Muscle of leg (tissue), 16 donors: ENCODE measurements at places on chromosomes 12 and 14. TPM values are rescaled to one million over a fixed set of nuclear protein-coding genes. Genes with fewer than 3 reads are reported as not detected.

GRCh38 chr12:114945351-114945750 is 261.4 kb upstream of the TBX3 start:
- no peaks in the 10 kb centered on the region for H3K27me3 ChIP-seq
- no peaks in the 10 kb centered on the region for H3K4me1 ChIP-seq
- no peak overlapping the region for H3K4me3 ChIP-seq
- no peaks in the 10 kb centered on the region for H3K36me3 ChIP-seq

DNA sequence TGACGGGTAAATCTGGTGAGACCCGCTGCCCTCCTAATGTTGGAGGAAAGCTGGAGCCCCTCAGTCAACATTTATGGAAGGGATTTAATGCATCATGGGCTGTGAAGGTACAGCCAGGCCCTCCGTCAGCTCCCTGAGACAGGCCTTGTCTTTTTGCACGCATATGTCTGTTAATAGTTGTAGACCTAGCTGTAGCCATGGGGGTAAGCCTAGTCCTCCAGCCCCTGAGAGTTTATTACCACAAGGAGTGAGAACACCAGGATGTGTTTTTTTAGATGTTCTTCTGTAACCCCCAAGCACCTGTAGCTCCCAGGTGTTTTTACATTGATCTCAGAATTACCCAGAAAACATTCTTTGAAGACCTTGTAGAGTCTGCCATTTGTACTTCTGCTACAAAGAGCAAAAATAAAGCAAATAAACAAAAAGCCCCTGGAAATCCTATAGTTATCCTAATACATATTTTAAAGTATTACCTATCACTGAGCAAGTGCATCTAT is 25.5 kb downstream of the ETV6 start:
- no peaks in the 10 kb centered on the region for H3K27me3 ChIP-seq
- no peak overlapping the region for H3K4me3 ChIP-seq
- H3K36me3 ChIP-seq, result no peaks in the 10 kb centered on the region
- no peak for DNase-seq
- H3K4me1 ChIP-seq, result peaks cover 13% of the 10 kb centered on the region
- peak overlapping the region; percentile 33 for H3K27ac ChIP-seq

DNA sequence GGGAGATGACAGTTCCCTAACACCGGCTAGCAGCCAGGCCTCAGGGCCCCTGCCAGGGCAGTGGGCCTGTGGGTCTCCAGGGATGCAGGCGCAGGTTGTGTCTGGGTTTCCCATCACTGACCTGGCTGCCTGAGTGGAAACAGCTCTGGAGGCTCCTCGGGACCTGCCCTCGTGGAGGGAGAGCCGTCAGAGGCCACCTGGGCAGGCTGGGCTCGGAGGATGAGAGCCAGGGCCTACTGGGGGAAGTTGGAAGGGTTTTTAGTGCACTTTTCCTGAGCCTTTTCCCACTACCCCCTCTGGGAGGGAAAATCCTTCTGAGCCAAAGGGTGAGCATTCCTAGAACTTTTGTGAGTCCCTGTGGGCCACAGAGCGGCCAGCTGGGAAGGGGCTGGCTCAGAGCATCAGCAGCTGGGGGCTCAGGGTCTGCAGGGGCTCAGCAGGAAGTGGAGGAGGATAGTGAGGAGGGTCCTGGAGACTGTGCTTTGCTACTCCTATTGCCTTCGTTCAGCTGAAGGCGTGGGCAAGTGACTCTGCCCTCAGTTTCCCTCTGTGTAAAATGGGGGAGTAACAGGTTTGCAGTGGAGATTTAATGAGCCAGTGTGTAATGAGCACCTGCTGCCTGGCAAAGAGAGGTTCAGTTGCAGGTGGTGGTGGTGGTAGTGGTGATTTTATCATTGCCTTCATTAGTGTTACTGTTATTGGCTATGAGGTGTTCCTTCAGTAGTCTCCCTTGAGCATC is 1.8 kb downstream of the SH2B3 start:
- H3K27ac ChIP-seq, result peak overlapping the region; percentile 86
- H3K4me3 ChIP-seq, result peak overlapping the region; percentile 84
- peaks cover 17% of the 10 kb centered on the region for H3K27me3 ChIP-seq
- peak; percentile 64 for DNase-seq

DNA sequence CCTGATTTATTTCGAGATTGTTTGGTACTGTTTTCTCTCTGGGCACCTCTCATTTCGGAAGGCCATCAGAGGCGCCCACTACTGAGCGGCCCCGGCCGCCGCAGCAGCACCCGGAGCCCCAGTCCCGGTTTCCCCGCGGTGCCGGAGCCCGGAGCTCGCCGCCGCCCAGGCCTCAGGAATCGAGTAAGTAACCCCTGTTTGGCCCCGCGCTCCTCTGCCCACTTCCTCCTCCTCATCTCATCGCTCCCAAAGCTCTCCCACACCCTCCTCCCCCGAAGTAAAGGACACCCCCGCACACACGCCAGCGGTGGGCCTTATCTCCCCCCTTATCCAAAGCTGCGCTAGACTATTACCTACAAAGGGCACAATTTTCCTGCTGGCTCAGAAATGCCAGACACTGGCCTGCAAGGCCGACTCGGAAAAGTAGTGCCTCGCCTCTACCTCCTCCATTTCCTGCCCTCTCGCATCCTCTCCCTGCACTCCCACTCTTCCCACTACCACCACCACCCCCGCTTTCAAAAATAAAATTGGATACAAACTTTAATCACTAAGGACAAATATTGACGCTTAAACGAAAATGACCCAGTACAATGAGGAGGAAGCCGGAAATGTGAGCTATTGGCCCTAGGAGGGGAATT is 637 bp upstream of the FOXG1 start:
- no peak overlapping the region for H3K4me3 ChIP-seq
- peaks cover 11% of the 10 kb centered on the region for H3K4me1 ChIP-seq
- no peak for DNase-seq

DNA sequence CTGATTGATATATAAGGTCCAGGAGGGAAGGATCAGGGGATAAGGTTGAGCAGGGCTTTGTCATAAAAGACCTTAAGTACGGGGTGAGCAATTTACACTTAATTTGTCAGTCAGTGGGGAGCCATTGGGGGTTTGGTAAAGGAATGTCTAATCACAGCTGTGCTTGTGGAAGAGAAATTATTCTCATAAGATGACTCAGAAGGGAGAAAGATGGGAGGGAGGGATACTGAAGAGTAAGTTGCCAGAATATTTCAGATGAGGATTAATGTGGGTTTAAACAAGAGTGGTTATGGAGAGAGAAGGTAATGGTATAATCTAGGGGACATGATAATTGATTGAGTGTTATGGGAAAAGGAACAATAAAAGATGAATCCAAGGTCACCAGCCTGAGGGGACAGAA is 500.1 kb upstream of the CCDC196 start:
- H3K4me3 ChIP-seq, result no peak overlapping the region
- no peak overlapping the region for H3K27ac ChIP-seq
- no peaks in the 10 kb centered on the region for H3K36me3 ChIP-seq
- H3K4me1 ChIP-seq, result no peaks in the 10 kb centered on the region
- no peaks in the 10 kb centered on the region for H3K27me3 ChIP-seq

DNA sequence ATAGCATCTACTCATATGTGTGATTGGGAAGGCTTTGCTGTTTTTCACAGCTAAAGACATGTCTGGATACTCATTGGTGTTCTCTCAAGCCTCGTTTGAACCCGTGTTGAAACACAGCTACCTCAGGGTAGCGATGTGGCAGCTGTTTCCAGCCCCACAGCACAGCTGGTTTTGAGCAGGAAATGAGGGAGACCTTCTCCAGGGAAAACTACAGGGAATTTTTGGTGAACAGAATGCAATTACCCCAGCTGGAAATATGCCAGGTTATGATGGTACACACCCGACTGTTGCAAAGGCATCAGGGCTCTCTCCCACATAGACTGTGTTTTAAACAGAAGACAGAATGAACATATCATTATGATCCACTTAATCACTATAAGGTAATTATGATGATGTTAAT is 828.9 kb downstream of the VRK1 start:
- no peak overlapping the region for H3K4me3 ChIP-seq
- no peaks in the 10 kb centered on the region for H3K27me3 ChIP-seq
- H3K4me1 ChIP-seq, result no peaks in the 10 kb centered on the region
- no peak overlapping the region for H3K27ac ChIP-seq
- no peaks in the 10 kb centered on the region for H3K36me3 ChIP-seq

- no peak for DNase-seq
- no peak overlapping the region for H3K4me3 ChIP-seq
- no peak overlapping the region for H3K27ac ChIP-seq
- no peaks in the 10 kb centered on the region for H3K27me3 ChIP-seq
- H3K4me1 ChIP-seq, result no peaks in the 10 kb centered on the region
These were observed 1086.9 kb downstream of the TMEM121 start for GRCh38 chr14:106613256-106613655.

GRCh38 chr12:3381059-3382047 is 109.7 kb upstream of the PRMT8 start:
- H3K36me3 ChIP-seq, result no peaks in the 10 kb centered on the region
- H3K4me3 ChIP-seq, result no peak overlapping the region
- H3K4me1 ChIP-seq, result peaks cover 10% of the 10 kb centered on the region
- H3K27me3 ChIP-seq, result peaks cover 5% of the 10 kb centered on the region

GRCh38 chr12:116534311-116535121 is 24.7 kb upstream of the MAP1LC3B2 start:
- peak; percentile 91 for DNase-seq
- peaks cover 27% of the 10 kb centered on the region for H3K4me1 ChIP-seq
- peak overlapping the region; percentile 85 for H3K27ac ChIP-seq
- H3K36me3 ChIP-seq, result no peaks in the 10 kb centered on the region
- H3K27me3 ChIP-seq, result no peaks in the 10 kb centered on the region
- H3K4me3 ChIP-seq, result peak overlapping the region; percentile 54

DNA sequence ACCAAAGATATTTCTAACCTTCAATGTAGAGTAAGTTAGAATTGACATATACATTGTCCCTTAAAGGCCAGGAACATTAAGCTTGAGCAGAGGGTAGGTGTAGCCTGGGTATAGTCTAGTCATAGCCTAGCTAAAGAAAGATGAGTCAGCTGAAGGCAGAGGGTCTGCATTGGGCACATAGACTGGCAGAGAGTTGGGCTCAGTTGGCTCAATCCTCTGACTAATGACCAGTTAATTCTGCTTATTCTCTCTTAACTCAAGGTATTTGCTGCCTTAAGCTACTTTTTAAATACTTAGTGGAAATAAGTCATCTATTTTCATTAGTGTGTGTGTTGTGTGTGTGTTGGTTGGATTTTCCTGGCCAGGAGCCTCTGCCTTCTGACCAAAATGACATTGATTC is 467.1 kb downstream of the RAD51B start:
- no peak overlapping the region for H3K4me3 ChIP-seq
- DNase-seq, result no peak
- peaks cover 21% of the 10 kb centered on the region for H3K4me1 ChIP-seq
- H3K27ac ChIP-seq, result no peak overlapping the region

DNA sequence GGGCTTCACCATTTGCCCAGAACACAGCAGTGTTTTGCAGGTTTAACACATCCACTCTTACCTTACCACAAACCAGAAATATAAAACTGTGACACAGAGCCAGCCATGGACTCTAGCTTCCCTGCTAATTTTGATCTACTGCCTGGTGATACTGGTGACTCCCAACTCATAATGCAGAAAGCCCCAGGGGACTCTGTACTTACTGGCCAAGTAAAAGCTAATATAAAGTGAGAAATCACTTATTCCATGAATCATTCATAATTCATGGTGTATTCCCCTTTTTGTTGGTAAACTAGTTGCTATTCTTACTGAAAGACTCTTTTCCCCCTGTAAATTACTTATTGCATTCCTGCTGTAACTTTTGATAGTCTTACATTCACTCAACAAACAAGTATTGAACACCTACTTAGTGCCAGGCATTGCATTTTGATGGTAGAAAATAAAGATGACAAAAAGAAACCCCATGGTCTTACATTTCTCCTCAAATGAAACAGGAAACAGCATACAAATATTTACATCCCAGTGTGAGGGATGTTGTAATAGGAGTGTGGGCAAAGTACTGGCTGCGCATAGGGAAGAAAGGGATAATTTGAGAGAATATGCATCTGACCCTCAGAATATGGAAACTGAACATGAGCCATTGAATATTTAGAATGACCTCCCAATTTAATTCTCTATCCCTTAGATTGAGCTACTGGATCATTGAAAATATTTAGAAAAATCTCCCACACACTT is 279.6 kb downstream of the PDZRN4 start:
- H3K27me3 ChIP-seq, result no peaks in the 10 kb centered on the region
- no peaks in the 10 kb centered on the region for H3K4me1 ChIP-seq
- no peak for DNase-seq
- H3K36me3 ChIP-seq, result no peaks in the 10 kb centered on the region
- no peak overlapping the region for H3K4me3 ChIP-seq

GRCh38 chr12:32895688-32896431 is 717 bp downstream of the PKP2 start:
- H3K27ac ChIP-seq, result no peak overlapping the region
- no peak for DNase-seq
- H3K27me3 ChIP-seq, result peaks cover 9% of the 10 kb centered on the region
- H3K4me3 ChIP-seq, result peak overlapping the region; percentile 48
- H3K4me1 ChIP-seq, result peaks cover 8% of the 10 kb centered on the region

GRCh38 chr14:24710403-24711112 is 76.6 kb upstream of the GZMB start:
- H3K27ac ChIP-seq, result no peak overlapping the region
- peaks cover 2% of the 10 kb centered on the region for H3K27me3 ChIP-seq
- H3K4me1 ChIP-seq, result peaks cover 4% of the 10 kb centered on the region
- peak overlapping the region; percentile 21 for H3K4me3 ChIP-seq

MYO1H gene
- total RNA-seq, result not detected

CAPZA3 gene
- total RNA-seq, result not detected

KRT2 gene
- total RNA-seq, result not detected

RIMBP2 gene
- 2.0 TPM for total RNA-seq

TGM1 gene
- total RNA-seq, result 0.71 TPM

AHSA1 gene
- total RNA-seq, result 95.0 TPM

TRPV4 gene
- 0.13 TPM for total RNA-seq

SERPINA12 gene
- total RNA-seq, result not detected

DHH gene
- total RNA-seq, result 1.1 TPM
